ENCODE measurements at places on chromosomes 5 and 9.

GRCh38 chr9:131296906-131297500, 7.5 kb downstream of the PLPP7 start:
- no peak for DNase-seq

DNA sequence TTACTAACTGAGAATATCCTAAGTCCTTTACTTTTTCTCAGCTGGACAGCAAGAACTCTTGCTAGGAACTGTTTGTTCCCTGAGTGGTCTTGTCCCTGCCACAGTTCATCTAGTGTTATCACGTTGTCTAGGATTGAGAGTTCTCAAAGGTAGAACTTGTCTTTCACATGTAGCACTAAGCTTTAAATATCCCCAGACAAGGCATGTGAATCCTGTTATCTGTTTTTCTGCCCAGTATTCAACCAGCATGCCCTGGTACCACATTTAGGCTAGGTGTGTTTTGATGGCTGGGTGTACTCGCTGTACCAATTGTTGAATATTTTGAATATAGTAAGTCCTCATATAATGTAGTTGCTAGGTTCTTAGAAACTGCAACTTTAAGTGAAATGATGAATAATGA, 27.9 kb upstream of the PDZD2 start:
- no peak for DNase-seq

- no peak for DNase-seq
Observed at GRCh38 chr5:126497506-126497905, 74.3 kb downstream of the GRAMD2B start.

DNA sequence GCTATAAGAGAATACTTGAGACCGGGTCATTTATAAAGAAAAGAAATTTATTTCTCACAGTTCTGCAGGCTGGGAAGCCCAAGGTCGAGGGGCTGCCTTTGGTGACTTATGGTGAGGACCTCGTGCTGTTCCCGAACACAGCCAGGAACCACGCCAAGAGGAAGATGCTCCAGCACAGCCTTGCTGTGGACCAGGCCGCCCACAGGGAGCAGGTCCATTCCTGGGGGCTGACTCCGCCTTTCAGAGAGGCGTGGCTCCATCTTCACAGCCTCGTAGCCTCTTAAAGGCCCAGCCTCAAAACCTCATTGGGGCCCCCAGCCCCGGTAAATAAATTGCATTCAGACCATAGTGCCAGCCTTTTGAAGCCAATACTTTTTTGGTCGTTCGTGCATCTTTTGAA, 93.5 kb upstream of the CACNA1B start:
- no peak for DNase-seq

DNA sequence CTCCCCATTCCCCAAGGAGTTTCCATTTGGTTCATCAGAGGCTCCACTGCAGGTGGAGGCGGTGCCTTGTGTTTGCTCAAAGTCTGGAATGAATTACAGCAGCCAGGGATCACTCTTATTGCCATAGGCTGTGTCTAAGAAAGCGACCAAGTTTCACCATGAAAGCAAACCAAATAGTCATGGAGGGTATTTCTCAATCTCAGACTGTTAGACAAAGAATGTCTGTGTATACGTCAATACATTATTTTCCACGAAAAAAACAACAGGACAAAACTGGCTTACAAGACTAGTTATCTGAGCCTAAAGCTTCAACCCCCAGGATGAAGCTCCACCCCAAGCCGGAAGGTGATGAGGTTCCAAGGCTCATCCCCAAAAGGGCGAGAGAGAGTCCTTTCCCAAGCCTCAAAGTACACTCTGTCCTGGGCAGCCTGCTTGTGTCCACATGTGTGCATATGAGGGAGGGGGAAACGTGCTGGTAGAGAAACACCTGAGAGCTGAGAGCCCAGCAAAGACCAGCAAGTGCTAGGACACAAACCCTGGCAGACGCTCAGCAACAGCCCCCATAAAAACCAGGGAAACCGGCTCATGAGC, 4.3 kb downstream of the B4GALT1 start:
- DNase-seq = no peak

GRCh38 chr9:137304383-137305059, 2.5 kb upstream of the NRARP start:
- no peak for DNase-seq

- no peak for DNase-seq
Observed at GRCh38 chr5:16067415-16067814, 112.2 kb downstream of the MARCHF11 start.

GRCh38 chr5:134139377-134139851, 24.9 kb downstream of the TCF7 start:
- no peak for DNase-seq

DNA sequence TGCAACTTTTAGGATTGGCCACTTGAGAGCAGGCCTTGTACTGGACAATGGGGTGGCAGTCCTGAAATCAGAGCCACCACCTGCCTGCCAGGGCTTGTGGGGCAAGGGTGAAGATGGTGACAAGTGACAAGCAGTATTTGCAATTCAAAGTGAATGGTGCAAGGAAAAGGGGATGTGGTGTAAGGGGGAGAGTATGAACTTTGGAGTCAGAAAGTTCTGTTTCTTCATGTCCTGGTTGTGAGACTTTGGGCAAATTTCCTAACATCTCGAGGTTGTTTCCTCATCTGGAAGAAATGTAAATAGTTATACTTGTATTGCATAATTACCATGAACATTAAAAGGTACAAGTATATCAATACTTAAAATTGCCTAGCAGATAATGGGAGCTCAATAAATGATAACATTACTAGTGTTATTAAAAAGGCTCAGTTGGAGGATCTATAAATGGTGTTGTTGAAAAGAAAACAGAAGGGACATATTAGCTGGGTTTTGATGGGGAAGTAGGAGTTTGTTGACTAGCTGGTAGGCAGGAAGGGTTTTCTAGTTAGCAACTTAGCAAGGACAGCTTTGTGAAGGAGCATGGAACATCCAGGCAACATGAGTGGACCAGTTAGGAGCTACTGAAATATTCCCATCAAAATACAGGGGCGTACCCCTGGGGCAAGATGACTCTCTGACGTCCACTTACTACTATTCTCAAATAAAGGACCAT, 21.3 kb upstream of the MEGF9 start:
- no peak for DNase-seq

All from Panc1 (cell line).